Stimulated activated CD4-positive, alpha-beta T cell treated with anti-CD3 and anti-CD28 coated beads, Interleukin-15, amount 100 ng/mL, for 1 hour (primary cell): ENCODE measurements at places on chromosomes 1 and 21.

- DNase-seq = no peak
Observed at GRCh38 chr1:43622901-43623780, 26.8 kb upstream of the KDM4A start.

DNA sequence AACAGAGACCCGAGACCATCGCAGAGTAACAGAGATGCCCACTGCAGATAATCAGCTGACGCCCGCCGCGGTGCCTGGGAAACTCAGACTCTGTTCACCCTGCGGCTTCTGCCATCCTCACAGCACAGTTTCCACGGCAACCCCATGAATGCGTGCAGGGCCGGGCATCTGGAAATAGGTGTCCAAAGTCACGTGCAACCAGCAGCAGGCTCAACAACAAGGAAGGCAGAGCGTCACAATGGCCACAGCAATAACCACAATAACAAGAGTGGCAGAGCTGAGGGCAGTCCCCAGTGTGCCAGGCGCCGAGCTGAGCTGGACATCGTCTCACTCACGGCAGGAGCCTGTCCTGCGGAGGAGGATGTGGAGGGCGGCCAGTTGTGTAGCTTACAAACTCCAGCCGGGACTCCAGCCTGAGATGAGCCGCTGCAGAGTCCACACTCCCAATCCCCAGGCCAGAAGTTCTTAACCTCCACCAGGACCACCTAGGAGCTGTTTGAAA, 102.0 kb downstream of the CRYAA start:
- no peak for DNase-seq

- DNase-seq = no peak
Observed at GRCh38 chr1:212070720-212071302, 35.3 kb downstream of the DTL start.

- no peak for DNase-seq
Observed at GRCh38 chr1:2212274-2212531, 15.9 kb upstream of the SKI start.

GRCh38 chr1:170959385-170959784, 24.1 kb downstream of the MROH9 start:
- no peak for DNase-seq

DNA sequence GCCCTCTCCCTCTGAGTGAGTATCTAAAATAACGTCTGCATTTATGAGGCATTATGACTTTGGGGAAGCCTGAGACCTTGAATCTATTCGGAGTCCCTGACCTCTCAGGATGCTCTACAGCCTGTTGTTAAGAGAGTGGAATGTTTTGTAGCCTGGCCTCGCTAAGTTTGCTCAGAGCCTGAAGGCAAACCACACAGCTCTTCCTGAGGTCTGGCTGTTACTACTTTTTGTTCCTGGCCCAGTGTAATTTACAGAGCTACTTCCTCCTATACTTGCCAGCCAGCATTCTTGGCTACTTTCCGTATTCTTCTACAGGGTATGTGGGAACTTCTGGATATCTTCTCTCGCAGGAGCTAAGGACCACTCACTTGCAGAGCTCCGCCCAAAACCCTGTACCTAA, 3.6 kb upstream of the ZMYM4 start:
- no peak for DNase-seq

DNA sequence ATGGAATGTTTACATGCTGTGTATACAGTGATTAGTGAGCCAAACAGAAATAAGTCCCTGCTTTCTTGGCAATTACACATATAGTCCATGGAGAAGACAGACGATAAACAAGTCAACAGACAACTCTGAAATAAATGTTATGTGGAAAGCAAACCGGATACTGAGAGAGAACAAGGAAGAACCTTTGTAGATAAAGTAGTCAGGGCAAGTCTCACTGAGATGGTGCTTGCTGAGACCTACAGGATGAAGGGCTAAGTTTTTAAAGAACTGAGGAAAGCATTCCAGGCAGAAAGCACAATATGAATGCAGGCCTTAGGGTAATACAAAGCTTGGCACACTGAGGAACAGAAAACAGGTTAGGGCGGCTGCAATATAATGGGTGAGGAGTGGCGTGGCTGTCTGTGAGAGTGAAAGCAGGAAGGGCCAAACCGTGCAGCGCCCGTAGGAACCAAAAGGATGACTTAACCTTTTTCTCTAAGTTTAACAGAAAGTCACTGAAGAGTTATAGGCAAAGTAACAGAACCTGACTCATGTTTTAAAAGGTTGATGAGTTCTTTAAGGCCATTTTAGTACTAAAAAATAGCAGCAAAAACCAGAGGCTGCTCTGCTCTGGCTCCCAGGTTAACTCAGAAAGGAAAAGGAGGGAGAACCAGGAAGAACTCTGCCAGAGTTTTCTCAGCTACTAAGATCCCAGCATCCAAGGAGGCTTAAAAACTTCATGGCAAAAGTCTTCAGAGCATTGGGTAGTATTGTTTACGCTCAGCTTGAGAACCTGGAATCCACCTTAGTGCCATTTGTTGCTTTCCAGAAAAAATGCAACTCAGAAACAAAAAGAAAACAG, 8.7 kb upstream of the TTF2 start:
- DNase-seq = no peak

GRCh38 chr1:89065079-89065868, at the start of gene GBP1:
GBP1 (minus strand) TSS chr1:89065208; CDS start chr1:89063234, 1,974 bp downstream.
- DNase-seq = no peak

- DNase-seq = no peak
Observed at GRCh38 chr1:161943737-161944136, 79.9 kb downstream of the OLFML2B start.

GRCh38 chr1:114094363-114094634, 59.4 kb downstream of the SYT6 start:
- no peak for DNase-seq

DNA sequence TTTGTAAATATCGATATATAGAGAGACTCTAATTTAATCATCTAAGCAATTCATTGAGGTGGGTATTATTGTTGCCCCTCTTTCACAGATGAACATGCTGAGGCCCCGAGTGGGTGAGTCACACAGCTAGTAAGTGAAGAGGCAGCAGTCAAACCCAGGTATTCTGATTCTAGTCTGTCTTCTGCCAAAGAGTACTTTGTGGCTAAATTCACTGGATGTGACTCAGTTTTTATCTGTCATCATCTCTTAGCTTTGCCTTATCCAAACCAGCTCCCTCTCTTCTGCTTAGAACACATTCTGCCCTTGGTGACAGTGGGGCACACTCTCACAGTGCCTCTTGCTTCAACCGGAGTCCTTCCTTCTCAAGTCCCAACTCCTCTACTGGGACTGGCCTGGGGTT, 11.5 kb downstream of the FCRL5 start:
- DNase-seq = no peak

- no peak for DNase-seq
Observed at GRCh38 chr1:43349594-43350306, 9.0 kb upstream of the CDC20 start.

GRCh38 chr1:209743145-209743482, 12.7 kb upstream of the TRAF3IP3 start:
- no peak for DNase-seq

DNA sequence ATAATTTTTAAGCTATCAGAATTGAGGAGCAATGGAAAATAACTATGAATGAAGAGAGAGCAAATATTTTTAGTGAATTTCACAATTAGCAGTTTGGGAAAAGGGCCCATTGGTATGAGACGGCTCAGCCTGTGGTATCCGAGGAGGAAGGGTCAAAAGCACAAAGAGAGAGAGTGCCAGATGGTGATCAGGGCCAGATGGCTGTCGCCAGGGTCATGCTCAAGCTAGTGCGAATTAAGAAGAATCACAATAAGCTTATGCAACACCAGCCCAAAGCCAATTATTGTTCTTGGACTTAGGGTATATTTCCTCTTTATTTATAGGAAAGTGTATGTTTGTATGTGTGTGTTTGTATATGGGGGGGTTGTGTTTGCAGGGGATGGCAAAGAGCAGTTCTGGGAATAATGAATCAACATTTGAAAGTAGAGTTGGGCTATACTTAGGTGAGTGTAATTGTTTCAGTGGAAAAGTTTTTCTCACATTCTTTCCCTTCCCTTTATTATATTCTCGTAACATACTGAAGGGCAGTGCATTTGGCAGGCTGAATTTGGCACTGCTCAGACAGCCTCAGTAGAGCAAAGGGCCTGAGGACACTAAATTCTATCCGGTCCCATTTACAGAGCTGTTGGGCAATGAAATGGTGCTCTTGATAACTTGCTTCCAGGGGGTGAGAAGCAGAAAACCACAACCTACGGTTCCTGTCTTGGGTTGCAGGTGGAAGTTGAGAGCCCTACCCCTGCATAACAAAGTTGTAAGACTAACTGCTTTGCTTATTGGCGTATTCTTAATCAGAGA, 19.5 kb upstream of the DDR2 start:
- no peak for DNase-seq

DNA sequence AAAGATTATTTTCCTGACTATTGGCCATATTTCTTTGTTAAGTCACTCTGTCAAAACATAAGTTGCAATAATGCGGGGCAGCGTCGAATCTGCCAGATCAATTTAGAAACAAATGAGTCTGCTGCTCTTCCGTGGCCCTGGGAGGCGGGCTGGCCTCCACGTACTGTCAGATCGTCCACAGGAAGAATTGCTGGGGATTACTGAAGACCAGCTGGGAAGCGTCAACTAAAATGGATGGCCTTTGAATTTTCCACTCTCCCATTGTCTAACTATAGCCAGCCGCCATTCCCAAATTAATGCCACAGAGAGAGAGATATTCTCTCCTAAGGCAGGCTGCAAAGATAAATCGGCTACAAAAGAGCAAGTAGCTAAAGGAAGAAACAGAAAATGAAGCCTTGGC, 560.2 kb downstream of the SMYD3 start:
- no peak for DNase-seq

DNA sequence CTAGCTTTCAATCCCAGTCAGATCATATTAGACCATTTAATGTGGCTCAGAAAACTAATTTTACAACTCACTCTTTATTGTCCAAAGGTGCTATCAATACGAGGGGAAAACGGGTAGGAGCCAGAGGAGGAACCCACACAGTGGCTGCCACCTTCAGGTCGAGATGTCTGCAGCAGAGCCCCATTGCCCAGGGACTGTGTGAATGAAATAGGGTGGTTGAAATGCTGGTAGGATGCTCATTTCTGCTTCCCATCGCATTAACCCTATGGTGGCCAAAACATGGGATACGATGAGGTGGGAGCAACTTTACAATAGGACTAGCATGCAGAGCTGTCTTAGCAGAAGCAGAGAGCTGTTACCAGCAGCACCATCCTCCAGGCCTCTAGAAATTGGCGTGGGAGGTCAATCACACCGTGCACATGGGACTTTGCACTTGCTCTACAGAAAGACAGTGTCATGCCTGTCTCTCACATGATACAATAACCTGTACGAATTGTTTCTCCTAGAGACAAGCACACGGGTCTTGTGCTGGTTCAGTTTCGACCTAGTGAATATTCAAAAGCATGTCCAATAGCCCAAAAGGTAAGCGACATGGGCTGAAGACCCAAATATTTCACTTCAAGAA, 69.5 kb upstream of the DESI2 start:
- DNase-seq = no peak

DNA sequence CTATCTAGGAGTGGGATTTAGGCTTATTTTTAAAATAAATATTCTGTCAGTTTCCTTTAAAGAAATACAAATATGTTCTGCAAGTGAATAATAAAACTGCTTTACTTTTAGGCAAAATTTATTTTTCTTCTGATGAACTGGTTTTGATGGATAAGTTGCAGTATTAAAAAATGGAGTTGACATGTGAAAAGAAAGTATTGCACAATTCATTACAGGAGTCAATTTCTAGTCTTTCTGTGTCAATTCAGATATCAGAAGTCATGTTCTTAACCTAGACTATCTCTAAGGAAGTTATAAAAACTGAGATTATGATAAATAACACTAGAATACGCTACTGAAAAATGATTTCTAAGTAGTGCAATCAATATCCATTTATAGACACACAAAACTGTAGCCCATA, 270.2 kb upstream of the TMPRSS15 start:
- DNase-seq = no peak

DNA sequence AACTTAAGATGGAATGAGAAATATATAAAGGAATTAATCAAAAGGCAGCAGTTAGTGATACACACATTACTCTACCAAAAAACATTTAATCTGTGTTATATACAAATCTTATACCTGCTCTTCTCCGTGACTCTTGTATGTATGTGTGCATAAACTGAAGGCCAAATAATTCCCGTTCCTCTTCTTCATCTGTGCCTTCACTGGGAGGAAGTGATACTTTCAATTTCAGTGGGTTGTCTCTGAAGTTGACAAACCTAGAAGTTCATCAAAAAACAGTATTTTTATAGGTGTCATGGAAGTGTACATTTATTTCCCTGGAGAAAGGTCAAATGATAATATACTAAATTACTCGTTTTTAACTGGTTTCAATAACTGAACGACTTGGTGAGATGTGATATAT, 19.3 kb downstream of the TRMT13 start:
- DNase-seq = no peak

DNA sequence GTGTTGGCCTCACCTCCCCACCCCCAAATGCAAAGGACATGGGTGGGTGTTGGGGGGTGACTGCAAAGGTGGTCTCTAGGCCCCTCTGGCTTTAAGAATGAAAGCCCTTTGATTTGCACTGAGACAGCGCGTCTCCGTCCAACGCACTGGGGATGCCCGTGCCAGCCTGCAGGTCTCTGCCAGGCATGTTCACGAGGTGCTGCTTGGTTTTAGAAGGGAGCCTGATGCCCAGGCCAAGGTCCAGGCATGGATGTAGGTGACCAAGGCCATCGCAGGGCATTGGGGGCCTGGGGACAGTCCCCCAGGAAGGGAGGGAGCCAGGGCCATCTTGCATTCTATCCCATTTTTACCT, 363.6 kb upstream of the VAMP3 start:
- DNase-seq = no peak

- no peak for DNase-seq
Observed at GRCh38 chr1:173682184-173682583, 12.5 kb upstream of the ANKRD45 start.

GRCh38 chr1:229842302-229843255, 216.5 kb downstream of the URB2 start:
- no peak for DNase-seq

DNA sequence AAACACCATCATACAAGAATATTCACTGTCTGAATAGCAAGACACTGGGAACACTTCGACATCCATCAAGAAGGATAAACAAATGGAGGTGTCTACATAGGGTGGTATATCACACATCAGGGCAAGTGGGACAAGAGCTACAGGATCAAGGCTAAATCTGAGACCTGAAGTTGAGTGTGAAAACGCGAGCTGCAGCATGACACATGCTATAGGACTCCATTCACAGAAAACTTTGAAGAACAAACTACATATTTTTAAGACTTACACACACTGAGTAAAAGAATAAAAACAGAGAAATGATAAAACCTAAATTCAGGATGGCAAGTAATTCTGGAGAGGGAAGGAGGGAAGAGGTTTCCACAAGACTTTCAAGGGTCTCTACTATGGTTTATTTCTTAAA, 2.1 kb downstream of the TTC39A start:
- DNase-seq = no peak

DNA sequence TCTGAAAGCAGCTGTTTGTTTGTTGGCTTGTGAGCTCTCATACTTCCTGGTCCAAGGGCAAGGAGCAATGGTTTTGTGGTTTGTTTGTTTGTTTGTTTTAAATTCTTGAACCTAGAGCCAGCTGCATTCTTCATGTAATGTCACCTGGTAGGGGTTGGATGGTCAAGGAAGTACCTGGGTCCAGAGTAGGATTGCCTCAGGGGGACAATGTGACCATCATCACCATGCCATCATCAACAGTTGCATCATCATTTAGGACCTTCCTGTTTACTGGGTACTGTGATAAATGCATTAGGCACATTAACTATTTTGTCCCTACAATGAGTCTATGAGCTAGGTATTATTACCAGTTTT, 14.7 kb upstream of the MYOG start:
- DNase-seq = no peak

- DNase-seq = no peak
Observed at GRCh38 chr1:23824711-23825075, 536 bp downstream of the HMGCL start.
